ENCODE measurements at places on chromosomes 5 and 9. TPM values are rescaled to one million over a fixed set of nuclear protein-coding genes. Genes with fewer than 3 reads are reported as not detected.

The PCDH12 gene
- 32.1 TPM for total RNA-seq

The FBN2 gene
- 272 TPM for total RNA-seq

The PLAC8L1 gene
- not detected for total RNA-seq

The NEUROG1 gene
- total RNA-seq = not detected

The SPINK7 gene
- total RNA-seq = not detected

The RANBP3L gene
- not detected for total RNA-seq

The EFCAB9 gene
- not detected for total RNA-seq

The GLDC gene
- total RNA-seq = 6.4 TPM

The PNPLA7 gene
- under 0.01 TPM for total RNA-seq

The ARID3C gene
- 0.30 TPM for total RNA-seq

The PCDHGA8 gene
- total RNA-seq = 0.97 TPM

The NTRK2 gene
- total RNA-seq = 0.30 TPM

The TSSK1B gene
- total RNA-seq = not detected

The NUTM2G gene
- total RNA-seq = not detected

The DMRT3 gene
- total RNA-seq = not detected

The GABRA6 gene
- total RNA-seq = not detected

The SPINK13 gene
- total RNA-seq = not detected

The BTNL8 gene
- total RNA-seq = not detected

The CXCL14 gene
- total RNA-seq = not detected

The GOLGA1 gene
- 9.1 TPM for total RNA-seq

The IL11RA gene
- 10.4 TPM for total RNA-seq

The NKD2 gene
- not detected for total RNA-seq

The FST gene
- 47.7 TPM for total RNA-seq

The CNTNAP3B gene
- 37.0 TPM for total RNA-seq

The PCDHGA4 gene
- total RNA-seq = 1.7 TPM

The PCDHA8 gene
- total RNA-seq = 0.15 TPM

The IFNE gene
- total RNA-seq = 0.32 TPM

The ACTBL2 gene
- under 0.01 TPM for total RNA-seq

The SV2C gene
- total RNA-seq = not detected
